ENCODE measurements at places on chromosomes 5 and 9. TPM values are rescaled to one million over a fixed set of nuclear protein-coding genes. Genes with fewer than 3 reads are reported as not detected.

Gene PCDHGA10
- total RNA-seq = 0.01 TPM

Gene GABRA1
- total RNA-seq = not detected

Gene HEMGN
- not detected for total RNA-seq

Gene PCDHGC3
- 6.3 TPM for total RNA-seq

Gene GABRA6
- not detected for total RNA-seq

Gene FGF10
- not detected for total RNA-seq

Gene EQTN
- total RNA-seq = not detected

Gene HNRNPA0
- 52.5 TPM for total RNA-seq

Gene LECT2
- not detected for total RNA-seq

Gene RAB3C
- not detected for total RNA-seq

Gene ADAMTS19
- total RNA-seq = not detected

Gene CDKN2B-AS1
- not detected for total RNA-seq

Gene TERT
- total RNA-seq = 3.5 TPM

Gene COL5A1
- total RNA-seq = 33.0 TPM

Gene ACTBL2
- total RNA-seq = not detected

Gene ANXA2R
- 2.3 TPM for total RNA-seq

Gene IFNA21
- total RNA-seq = not detected

Gene FAM151B
- total RNA-seq = 1.8 TPM

Gene PTPRD
- 0.26 TPM for total RNA-seq

Gene SPINK13
- not detected for total RNA-seq

Gene RASEF
- total RNA-seq = 8.6 TPM

Gene BTNL3
- total RNA-seq = not detected

Gene UGT3A1
- total RNA-seq = not detected

Gene MARVELD2
- total RNA-seq = 2.1 TPM

Gene PIP5KL1
- 1.5 TPM for total RNA-seq

Gene LCN10
- total RNA-seq = not detected

Gene AIF1L
- 1.3 TPM for total RNA-seq

Gene MAN2A1
- 15.0 TPM for total RNA-seq

Gene MOB3B
- total RNA-seq = 8.4 TPM

Gene CERT1
- 27.8 TPM for total RNA-seq

Gene ZNF658
- 2.0 TPM for total RNA-seq

Gene STC2
- total RNA-seq = 53.7 TPM

Gene RFESD
- 3.1 TPM for total RNA-seq

Gene NR2F1
- 5.0 TPM for total RNA-seq

Gene INSL6
- not detected for total RNA-seq

Measured in A549 treated with CpdA at 1 μM for 4 hours (cell line).